ENCODE measurements at places on chromosomes 1 and 21.

DNA sequence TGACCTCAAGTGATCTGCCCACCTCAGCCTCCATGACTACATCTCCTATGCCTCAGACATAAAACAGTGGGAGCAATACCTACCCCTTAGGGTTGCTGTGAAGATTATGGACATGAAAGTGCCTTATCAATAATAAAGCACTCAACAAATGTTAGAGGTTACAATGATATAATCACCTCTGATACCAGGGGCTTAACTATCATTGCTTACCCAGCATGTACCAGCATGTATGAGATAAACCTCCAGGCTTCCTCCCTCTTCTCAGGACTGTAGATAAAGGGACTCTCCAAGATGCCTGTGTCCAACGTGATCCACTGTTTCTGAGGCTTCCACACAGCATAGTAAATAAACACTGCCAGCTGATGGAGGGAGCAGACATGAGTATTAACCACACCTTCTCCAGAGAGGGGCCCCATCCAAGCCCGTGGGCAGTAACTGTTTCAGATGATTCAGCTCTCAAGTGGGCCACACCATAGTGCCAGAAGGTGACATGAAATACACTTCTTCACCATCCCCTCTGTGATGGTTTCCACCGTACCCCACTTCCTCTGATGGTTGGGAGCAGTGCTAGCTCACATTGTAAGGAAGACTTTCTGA is 26.2 kb downstream of the RHBDL2 start:
- no peak for DNase-seq

GRCh38 chr1:106921186-106921585 is 135.3 kb upstream of the PRMT6 start:
- DNase-seq = no peak

DNA sequence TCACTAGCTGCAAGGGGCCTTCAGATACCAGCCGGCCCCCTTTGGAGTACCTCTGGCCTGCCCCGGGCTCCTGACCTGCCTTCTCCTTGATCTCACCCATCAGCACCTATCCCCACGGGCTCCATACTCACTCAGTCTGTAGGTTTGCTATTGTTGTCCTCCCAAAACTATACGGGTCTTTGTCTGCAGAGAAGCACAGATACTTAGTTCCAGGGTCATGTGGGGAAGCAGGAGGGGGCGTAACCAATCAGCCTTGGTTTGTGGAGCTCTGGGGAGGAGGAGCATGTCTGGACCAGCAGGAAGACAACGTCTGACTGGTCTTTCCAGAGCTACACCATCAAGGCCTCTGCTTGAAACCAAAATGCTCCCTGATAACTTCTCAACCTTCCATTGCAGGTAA is 15.2 kb downstream of the TMEM63A start:
- no peak for DNase-seq

DNA sequence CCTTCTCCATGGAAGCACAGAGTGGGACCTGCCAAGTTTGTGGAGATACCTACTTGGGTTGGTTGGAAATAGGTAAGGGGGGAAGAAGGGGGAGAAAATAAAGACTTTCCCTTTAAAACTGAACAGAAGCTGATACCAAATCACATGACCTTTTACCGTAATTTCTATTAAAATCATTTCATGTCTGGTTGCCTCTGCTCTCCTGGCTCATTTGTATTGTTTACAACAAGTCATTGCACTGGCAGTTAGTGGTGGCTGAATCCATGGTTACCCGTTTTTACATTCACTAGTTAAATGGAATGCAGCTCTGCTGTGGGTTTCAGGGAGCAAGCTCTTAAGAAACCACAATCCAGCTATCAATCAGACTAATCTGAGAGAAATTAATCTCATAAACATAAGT is 353.7 kb upstream of the ESRRG start:
- no peak for DNase-seq

DNA sequence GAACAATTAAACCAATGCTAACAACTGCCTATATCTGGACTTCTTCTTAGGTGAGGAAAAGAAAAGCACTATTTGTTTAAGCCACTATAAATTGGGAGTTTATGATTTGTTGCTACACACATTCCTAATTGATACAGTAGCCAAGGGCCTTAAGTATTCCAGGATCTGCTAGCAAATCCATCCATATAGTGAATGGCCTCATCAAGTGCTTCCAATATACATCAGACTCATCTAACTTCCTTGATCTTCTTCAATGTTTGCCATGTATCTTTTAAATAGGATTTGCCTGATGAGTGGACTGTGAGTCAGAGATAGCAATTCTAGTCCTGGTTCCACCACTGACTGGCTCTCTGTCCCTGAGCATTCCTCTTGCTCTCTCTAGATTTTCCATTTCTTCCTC is 430.2 kb downstream of the OMA1 start:
- DNase-seq = no peak

DNA sequence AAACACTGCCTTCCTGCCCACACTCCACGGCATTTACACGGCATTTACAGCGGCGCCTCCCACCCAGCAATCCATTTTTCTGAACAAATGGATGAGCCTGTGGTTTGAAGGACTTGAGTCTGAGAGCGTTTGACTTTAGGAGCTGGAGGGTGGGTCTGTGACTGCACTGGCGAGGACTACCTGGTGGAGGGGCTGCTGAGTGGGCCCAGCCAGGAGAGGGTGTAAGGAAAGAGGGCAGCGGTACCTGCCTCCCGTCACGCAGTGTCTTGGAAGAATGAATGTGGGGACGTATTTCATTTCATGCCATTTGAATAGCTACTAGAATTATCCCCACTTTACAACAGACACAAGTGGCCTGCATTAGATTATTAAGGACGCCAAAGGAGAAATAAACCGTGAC is 62.9 kb downstream of the B3GALT5 start:
- no peak for DNase-seq

All from cortex of kidney (tissue), 1 donor.